ENCODE measurements at places on chromosomes 3 and 15.

DNA sequence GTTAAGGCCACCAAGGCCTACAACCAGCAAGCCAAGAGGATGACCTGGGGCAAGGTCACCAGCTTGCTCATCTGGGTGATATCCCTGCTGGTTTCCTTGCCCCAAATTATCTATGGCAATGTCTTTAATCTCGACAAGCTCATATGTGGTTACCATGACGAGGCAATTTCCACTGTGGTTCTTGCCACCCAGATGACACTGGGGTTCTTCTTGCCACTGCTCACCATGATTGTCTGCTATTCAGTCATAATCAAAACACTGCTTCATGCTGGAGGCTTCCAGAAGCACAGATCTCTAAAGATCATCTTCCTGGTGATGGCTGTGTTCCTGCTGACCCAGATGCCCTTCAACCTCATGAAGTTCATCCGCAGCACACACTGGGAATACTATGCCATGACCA, 3.6 kb downstream of the CXCR6 start:
- no peak for DNase-seq

GRCh38 chr3:102511639-102512038, 76.8 kb downstream of the ZPLD1 start:
- no peak for DNase-seq

DNA sequence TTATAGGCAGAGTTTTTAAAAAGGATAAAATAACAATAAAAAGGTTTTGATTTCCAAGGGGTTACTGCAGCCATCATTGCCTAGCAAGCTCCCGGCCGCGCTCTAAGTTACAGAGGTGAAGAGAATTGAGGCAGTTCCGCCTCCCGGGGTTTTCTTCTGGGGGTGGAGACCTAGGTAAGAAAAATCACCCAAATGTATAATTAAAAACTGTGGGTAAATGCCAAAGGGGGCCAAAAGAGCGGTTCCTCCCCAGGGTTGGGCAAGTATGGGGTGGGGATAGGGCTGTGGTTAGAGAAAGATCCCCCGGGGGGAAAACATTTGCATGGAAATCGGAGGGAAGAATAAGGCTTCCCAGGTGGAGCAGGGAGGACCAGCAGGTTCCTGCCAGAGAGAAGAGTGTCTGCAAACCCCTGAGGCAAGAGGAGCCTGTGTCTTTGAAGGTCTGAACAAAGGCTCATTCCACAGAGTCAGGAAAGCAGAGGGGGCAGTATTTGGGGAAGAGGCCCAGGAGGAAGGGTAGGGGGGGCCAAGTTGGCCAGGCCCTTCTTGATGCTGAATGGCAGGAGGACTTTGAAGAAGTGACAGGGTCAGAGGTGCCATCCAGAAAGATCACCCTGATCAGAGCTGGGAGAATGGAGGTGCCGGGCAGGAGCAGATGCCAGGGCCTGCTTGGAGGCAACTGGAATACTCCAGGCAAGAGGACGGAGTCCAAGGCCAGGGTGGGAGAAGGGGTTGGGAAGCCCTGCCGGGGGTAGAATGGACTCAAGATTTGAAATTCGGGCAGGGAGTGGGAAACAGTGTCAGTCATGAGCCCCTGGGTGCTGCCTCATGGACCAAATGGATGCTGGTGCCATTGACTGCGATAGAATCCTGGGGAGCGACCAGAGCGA, 152.9 kb upstream of the RGMA start:
- DNase-seq = no peak

DNA sequence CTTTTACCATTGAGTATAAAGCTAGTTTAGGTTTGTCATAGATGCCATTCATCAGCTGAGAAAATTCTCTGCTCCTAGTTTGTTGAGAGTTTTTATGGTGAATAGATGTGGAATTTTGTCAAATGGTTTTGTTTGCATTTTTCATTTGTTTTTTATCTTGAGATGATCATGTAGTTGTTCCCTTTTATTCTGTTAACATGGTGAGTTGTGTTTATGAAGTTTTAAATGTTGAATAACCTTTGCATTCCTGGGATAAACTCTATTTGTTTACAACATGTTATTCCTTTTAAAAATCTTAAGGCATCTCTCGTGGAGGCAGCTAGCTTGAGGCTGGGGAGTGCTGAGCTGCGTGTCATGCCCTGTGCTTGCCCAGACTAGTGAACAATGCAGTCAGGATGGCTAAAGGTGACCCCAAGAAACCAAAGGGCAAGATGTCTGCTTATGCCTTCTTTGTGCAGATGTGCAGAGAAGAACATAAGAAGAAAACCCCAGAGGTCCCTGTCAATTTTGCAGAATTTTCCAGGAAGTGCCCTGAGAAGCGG, 48.5 kb downstream of the ANAPC13 start:
- DNase-seq = no peak

DNA sequence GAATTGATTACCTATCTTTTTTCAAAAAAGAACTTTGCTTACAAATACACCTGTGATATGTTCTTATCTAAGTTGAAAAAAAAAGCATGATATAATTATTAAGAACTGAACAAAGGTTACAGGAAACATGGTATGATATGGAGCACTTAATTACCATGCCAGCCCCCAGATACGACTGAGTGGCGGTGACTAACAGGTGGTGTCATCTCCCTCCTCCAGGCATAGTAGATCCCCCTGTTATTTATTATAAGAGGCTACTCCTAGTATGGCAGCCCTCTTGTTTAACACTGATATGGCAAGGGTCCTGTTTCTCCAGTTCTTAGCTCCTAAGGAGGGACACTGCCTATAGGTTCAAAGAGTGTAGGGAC, 31.0 kb upstream of the TM4SF4 start:
- DNase-seq = no peak

DNA sequence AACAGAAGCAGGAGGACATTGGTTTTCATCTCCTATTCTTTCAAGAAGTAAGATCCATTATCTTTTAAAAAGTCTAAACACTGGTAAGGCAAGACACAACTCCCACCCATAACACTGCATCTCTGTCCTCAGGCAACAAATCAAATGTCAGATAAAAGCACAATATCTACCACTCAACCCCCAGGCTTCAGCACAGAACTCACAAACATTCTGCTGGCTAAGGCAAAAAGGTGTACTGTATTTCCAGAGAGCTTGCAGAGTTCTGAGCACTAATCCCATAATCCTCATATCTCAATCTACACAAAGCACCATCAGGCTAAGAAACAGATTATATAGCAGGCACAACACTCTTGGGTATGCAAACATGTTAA, 20.9 kb downstream of the RAF1 start:
- DNase-seq = no peak

GRCh38 chr3:64686446-64686908, 1.3 kb downstream of the ADAMTS9 start:
- DNase-seq = peak; percentile 4

- peak; percentile 40 for DNase-seq
These were observed 8.3 kb downstream of the EXOSC7 start for GRCh38 chr3:44984335-44984734.

DNA sequence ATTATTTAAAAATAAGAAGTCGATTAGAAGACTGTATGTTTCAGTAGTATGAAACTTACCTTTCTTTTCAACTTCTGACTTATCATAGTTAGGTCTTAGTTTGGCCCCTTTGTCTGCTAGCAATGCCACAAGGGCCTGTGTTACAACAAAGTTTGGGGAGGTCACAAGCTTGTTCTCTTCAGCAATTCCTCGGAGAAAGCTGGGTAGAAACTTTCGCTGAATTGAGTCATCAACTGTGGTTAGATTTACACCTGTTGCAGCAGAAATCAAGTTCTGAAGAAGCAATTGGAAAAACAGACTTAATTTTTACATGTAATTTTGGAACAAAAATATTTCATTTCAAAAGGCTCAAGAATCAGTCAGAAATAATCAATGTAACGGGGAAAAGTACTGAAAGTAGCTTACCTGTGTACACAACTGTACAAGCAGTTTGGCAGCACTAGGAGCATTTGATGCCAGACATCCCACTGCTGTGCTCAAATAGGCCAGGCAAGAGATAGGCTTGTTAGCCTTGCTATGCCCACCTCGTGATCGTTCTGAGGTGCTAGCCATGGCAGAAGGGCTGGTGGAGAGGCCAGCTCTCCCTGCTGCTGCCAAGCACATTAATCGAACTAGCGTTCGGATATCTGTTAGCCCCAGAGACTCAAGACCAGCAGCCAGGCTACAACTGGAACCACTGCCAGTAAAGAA, 58.6 kb downstream of the FBXL22 start:
- no peak for DNase-seq

DNA sequence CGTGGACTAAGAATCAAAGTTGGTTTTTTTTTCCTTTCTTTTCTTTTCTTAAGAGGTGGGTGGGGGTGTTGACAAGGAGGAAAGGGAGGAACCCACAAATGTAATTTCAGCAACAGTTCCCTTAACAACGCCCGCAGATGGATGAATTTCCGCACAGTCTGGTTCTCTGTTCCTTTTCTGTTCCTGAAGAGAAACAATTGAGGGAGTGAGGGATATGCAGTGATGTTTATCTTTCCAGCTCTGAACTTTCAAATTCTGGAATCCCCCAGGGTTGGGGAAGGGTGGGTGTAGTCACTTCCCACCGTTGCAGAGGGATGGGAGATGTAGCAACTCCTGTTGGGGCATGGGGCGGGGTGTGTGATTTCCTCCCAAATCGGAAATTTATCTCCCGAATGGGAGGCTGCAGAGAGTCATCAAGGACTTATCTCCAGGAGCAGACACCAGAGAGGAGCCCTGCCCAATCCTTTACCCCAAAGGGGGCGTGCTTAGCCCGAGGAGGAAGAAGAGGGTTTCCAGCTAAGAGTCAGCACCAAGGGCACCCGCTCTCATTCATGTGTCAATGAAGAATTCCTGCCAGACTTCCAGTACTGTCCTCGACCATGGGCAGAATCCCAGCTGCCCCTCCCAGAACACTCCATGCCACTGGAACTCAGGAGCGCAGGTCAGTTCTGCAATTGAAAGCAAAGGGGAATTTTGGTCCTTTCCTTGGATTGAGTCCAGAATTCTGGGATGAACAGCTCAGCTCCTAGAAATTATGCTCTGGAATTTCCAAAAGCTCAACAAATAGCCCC, 35.0 kb upstream of the CFAP161 start:
- DNase-seq = peak; percentile 92

DNA sequence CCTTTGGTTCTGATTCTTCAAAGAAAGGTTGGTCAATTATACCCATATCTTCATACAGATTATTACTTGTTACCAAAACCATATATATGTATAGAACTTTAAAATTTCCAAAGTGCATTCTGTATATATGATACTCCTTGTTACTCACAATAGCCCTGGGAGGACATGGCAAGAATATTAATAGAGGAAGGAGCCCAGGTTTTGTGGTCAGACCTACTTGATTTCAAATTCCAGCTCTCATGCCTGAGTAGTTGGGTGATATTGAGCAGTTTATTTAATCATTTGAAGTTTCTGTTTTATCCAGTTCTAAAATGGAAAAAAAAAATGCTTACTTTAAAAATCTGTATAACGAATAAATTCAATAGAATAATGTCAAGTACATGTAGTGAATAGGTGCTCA, 2.5 kb downstream of the IL1RAP start:
- DNase-seq = no peak

DNA sequence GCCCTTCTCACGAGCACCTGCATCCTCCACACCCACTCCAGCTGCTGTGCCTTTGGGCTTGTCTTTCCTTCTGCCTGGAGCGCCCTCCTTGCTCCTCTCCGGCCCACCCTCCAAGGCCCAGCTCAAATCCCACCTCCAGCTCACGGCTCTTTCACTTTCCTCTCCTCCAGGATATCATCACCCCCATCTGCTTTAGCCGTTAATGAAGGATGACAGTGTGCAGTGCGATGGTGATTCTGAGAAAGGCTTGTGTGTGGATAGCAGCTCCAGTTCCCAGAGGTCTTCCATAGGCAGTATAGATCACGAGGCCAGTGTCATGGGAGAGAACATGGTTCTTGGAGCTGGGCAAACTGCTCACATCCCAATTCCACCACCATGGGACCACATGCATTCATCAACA, 237.4 kb downstream of the TLE3 start:
- no peak for DNase-seq

GRCh38 chr15:88331291-88331690, 74.8 kb upstream of the NTRK3 start:
- peak; percentile 56 for DNase-seq

GRCh38 chr15:25803036-25803435, 60.1 kb downstream of the ATP10A start:
- no peak for DNase-seq

- no peak for DNase-seq
These were observed 48.2 kb upstream of the ALDH1A3 start for GRCh38 chr15:100831467-100831866.

- no peak for DNase-seq
These were observed 24.8 kb upstream of the ZNF774 start for GRCh38 chr15:90327311-90327710.

DNA sequence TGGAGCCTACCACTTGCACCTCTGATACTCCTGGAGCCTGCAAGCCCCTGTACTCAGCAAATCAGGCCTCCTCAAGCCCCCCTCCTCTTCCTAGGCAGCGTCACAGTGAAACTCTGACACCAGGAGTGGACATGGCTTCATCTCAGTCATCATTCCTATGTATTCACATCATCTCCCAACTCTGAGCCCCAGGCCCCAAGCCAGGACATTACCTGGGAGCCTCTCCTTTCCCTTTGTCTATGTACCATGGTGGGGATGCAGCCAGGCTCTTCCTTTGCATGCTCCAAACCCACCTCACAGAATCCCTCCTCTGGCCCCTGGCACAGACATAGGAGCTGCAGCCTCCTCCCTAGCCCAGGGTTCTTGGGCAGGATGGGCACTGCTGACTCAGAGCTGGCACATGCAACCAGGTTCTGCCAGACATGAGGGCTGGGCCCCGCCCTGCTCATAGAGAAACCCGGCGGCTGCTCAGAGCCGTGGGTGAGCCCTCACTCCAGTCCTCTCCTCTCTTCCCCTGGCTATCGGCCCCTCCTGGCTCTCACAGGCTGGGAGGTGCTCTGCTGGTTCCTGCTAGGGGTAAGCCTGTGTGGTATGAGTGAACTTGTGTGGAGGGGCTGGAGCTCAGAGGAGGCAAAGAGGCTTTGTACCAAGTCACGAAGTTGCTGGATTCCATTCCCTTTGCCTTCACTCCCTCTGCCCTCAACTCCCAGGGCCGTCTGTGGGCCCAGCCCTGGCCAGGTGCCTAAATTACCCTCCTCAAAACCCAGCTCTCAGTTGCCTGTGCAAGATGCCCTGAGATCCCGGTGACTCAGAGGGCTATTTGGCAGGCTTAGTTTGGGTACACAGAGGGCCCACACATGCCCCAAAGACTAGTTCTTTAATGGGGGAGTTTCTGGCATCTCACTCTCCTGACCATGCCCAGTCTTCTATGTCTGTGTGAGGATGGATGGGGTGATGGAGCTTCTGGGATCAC, 1.9 kb upstream of the PLCD1 start:
- no peak for DNase-seq

DNA sequence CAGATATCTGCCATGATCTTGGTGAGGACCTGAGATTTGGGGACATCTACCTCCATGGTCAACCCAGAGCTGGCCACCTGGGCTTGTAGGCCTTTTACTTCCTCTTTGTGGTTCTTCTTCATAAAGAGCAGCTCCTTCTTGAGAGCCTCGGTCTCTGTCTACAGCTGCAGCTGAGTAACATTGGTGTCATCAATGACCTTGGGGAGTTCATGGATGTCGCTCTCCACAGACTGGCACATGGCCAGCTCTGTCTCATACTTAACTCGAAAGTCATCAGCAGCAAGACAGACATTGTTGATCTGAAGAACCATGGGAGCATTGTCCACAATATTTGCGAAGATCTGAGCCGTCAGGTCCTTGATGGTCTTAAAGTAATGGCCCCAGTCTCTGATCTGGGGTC, 15.7 kb upstream of the RASA2 start:
- no peak for DNase-seq

Data from KBM-7 (cell line).